ENCODE measurements at places on chromosomes 7 and 10. TPM values are rescaled to one million over a fixed set of nuclear protein-coding genes. Genes with fewer than 3 reads are reported as not detected.

DNA sequence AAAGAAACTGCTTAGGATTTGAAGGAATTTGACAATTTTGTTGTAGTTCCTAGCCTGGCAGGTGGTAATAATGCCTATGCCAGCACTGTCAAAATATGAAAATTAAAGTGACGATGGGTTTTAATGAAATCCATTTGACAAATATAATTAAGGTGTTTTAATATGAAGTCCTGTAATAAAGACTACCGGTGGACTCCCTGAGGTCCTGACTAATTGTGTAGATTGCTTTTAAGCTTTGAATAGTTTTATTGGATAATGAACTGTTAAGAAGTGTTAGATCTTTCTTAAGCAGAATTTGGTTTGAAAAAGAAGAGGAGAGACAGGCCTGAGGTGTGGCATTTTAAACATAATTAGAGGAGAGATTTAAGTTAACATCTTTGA lies 197.2 kb downstream of the VTI1A start:
- DNase-seq, result no peak
- no peaks in the 10 kb centered on the region for H3K27me3 ChIP-seq
- no peak overlapping the region for H3K27ac ChIP-seq
- no peaks in the 10 kb centered on the region for H3K36me3 ChIP-seq

- no peaks in the 10 kb centered on the region for H3K27me3 ChIP-seq
- no peak for DNase-seq
- no peak overlapping the region for H3K27ac ChIP-seq
- H3K4me3 ChIP-seq, result no peak overlapping the region
Observed at GRCh38 chr7:25482631-25483030, 254.3 kb upstream of the NPVF start.

DNA sequence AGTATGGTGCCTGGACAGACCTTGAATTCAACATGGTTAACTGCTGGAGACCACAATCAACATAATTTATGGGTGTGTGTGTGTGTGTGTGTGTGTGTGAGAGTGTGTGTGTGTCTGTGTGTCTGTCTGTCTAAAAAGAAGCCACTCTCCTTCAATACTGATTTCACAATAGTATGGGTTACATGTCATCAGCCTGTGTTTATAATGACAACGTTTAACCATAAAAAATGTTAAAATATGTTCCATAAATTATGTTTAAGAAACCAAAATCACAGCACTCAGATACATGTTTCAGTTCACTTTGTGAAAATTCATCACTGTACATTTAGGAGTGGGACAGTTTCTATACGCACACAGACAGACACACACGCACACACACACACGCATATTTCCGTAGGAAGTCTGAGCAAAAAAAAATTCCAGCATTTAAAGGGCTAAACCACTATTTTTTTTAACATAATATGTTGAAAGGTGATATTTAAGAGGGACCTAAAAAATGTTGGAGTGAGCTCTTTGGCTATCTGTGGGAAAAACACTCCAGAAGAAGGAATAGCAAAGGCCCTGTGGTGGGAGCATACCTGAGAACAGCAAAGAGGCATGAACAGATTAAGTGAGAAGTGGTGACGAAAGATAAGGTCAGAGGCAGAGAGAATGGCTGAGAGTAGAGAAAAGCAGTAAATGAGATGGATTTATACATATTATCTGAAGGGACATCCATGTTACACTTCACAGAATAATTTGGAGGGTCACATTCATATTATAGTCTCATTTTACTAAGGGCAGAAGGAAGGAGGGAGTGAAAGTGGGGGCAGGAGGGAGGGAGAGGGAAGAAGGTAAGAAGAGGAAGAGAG lies 10.9 kb downstream of the PDZD8 start:
- H3K4me3 ChIP-seq, result peak overlapping the region; percentile 28
- H3K27ac ChIP-seq, result peak overlapping the region; percentile 71
- no peaks in the 10 kb centered on the region for H3K36me3 ChIP-seq
- DNase-seq, result no peak
- H3K4me1 ChIP-seq, result peaks cover 56% of the 10 kb centered on the region
- H3K27me3 ChIP-seq, result no peaks in the 10 kb centered on the region

- no peaks in the 10 kb centered on the region for H3K4me1 ChIP-seq
- no peak overlapping the region for H3K27ac ChIP-seq
- no peak overlapping the region for H3K4me3 ChIP-seq
- no peaks in the 10 kb centered on the region for H3K36me3 ChIP-seq
- DNase-seq, result no peak
Observed at GRCh38 chr7:115276791-115277190, 354.9 kb downstream of the MDFIC start.

DNA sequence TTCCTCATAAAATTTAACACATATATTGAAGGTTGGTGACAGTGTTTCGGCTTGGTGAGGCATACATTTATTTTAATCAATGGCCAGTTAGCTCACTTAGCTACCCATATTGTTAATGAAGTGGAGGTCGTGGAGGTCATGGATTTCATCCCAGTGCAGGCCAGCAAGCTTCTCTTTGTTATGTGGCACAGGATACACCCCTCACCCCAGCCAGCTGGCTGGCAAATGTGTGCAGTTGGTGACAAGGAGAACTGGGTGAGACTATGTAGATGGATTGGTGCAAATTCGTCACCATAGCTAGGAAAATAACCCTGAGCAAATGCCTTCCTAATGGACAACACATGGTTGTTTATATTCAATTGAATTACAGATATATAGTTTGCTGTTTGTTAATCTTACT lies 50.5 kb upstream of the FOXP2 start:
- no peak for DNase-seq
- no peak overlapping the region for H3K4me3 ChIP-seq
- H3K27me3 ChIP-seq, result no peaks in the 10 kb centered on the region
- no peak overlapping the region for H3K27ac ChIP-seq
- peaks cover 19% of the 10 kb centered on the region for H3K4me1 ChIP-seq

GRCh38 chr10:122495406-122496340 lies 34.3 kb downstream of the HTRA1 start:
- peaks cover 10% of the 10 kb centered on the region for H3K4me1 ChIP-seq
- H3K4me3 ChIP-seq, result no peak overlapping the region
- no peaks in the 10 kb centered on the region for H3K27me3 ChIP-seq
- H3K27ac ChIP-seq, result no peak overlapping the region
- H3K36me3 ChIP-seq, result no peaks in the 10 kb centered on the region

DNA sequence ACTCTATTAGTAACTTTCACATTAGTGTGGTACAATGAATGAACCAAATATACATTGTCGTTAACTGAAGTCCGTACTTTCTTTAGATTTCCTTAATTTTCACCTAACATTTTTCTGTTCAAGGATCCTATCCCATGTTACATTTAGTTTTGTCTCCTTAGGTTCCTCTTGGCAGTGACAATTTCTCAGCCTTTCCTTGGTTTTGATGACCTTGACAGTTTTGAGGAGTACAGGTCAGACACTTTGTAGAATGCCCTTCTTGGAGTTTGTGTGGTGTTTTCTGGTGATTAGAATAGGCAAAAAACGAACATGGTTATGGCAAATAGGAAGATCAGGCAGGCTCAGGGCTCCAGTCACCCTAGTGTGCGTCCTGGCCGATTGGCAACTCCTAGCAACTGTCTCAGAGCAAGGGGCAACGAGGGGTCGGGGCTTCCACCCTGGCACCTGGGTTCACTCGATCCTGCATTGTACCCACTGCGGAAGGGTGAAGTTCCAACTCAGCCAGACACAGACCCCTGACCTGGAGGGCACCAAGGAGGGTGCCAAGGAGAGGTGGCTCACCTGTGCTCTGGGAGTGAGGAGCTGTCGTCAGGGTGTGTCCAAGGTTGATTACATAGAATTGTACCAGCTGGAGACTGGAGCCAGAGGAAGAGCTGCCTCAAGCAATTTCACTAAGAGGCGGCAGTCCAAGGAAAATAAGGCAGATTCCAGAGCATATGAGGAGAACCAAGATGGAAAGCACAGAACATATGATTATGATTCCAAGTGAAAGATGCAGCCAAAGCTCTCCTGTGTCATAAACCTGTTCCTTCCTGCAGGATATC lies 37.5 kb downstream of the PAPSS2 start:
- H3K36me3 ChIP-seq, result no peaks in the 10 kb centered on the region
- no peak overlapping the region for H3K4me3 ChIP-seq
- DNase-seq, result no peak
- H3K4me1 ChIP-seq, result peaks cover 4% of the 10 kb centered on the region
- no peak overlapping the region for H3K27ac ChIP-seq
- no peaks in the 10 kb centered on the region for H3K27me3 ChIP-seq

- no peak within 1 kb of the TSS for H3K27ac ChIP-seq
- H3K27me3 ChIP-seq, result peaks cover 85% of the 10 kb centered on the region
- H3K4me1 ChIP-seq, result peaks cover 59% of the 10 kb centered on the region
- peak; percentile 54 for DNase-seq
- no peaks in the 10 kb centered on the region for H3K36me3 ChIP-seq
- peak within 1 kb of the TSS; percentile 74 for H3K4me3 ChIP-seq
Observed at GRCh38 chr10:22320591-22321155, at the start of gene BMI1. Gene BMI1, plus strand, starts transcription at chr10:22321099. Its CDS starts 5,351 bp downstream, at chr10:22326450.

DNA sequence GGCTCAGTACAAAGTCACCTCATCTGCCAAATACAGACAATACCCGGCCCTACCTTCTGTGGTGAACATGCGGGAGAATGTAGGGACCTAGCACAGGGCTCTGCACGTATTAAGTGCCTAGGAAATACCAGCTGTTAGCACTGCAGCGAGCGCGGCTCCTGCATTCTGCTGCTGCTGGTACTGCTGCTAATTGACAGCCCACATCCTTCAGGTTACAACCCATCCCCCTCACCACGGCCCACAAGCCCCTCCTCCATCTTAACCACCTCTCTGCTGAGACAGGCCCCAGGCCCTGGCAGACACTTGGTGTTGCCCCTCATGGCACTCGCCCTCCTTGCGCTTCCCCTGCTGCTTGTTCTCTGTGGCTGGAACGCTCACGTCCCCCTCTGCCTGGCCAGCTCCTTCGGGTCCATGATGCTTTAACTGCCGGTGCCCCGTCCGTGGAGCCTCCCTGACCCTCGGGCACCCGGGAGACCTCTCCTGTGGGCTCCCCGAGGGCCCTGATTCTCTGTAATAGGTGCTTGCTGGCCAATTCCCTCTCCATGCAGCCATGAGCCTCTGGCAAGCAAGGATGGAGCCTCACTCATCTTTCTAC lies 53.3 kb upstream of the LOXL4 start:
- H3K36me3 ChIP-seq, result no peaks in the 10 kb centered on the region
- H3K27ac ChIP-seq, result no peak overlapping the region
- no peak overlapping the region for H3K4me3 ChIP-seq
- H3K4me1 ChIP-seq, result peaks cover 7% of the 10 kb centered on the region
- peak; percentile 60 for DNase-seq
- no peaks in the 10 kb centered on the region for H3K27me3 ChIP-seq

DNA sequence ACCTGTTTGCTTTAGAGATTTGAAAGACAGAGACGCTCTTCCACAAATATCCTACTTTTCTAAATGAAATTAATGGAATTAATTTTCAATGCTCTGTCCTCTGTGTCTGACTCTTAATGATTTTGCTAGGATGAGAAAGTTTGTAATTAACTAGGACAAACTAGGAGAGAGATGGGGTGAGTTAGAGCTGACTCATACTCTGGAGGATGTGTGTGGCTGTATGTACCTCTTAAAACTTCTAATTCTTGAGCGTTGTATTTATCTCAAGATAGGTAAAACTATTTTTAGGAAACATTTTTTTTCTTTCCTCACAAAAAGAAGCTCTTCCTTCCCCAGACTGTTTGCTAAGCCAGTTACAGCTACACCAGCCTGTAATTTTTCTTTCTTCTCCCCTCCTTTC lies 178.8 kb upstream of the ANKRD30A start:
- no peak for DNase-seq
- H3K4me3 ChIP-seq, result no peak overlapping the region
- peaks cover 65% of the 10 kb centered on the region for H3K36me3 ChIP-seq
- peaks cover 13% of the 10 kb centered on the region for H3K27me3 ChIP-seq
- H3K27ac ChIP-seq, result no peak overlapping the region

LRMDA gene
- 0.48 TPM for total RNA-seq

PCLO gene
- total RNA-seq, result 4.2 TPM

Data from WTC11 (cell line).